Activated naive CD8-positive, alpha-beta T cell treated with anti-CD3 and anti-CD28 coated beads, Interleukin-2, amount 50 U/mL, for 24 hours (primary cell): ENCODE measurements at places on chromosomes 4 and X.

DNA sequence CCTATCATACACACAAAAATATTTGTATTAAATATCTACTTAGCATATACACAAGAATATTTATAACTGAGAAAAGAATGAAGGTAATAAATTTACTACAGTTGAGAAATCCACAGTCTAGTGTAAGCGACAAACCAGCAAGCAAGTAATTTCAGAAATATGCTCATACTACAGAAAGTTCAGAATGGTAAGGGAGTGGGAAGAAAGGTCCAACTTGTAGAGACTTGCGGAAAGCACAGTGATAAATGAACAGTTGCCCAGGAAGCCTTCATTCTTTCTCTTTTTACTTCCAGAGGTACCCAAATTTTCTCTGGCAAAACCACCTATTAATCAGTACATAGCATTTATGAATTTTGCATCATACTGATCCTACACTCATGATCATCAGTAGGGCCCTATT, 438.1 kb upstream of the PCDH10 start:
- no peak for DNase-seq

DNA sequence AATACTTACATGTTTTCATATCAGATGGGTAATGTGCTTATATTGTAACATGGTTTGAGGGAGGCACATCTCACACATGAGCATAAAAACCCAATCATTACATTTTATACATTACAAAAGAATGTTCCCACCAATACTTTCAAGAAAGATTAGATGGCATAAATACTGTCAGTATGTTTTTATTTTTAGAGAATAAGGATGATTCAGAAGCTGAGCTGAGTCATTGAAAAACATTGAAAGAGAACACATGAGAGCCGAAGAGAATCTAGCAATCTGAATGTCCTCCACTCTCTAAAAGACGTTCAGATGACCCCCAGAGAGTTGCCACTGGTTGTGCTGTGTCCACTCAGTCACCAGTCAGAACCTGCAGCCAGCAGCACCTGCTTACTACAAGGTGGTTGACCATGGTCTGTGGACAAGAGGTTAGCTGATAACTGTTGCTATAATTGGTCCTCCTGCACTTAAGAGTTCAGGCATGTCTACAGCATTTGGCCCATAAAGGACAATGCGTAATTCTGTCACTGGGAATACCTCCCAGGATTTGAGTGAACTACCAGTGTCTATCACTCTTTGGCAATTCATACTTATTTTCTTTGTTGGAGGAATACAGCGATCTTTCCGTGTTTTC, 382.2 kb upstream of the IGFBP7 start:
- DNase-seq, result no peak

GRCh38 chr4:23614284-23614892, 275.5 kb downstream of the PPARGC1A start:
- DNase-seq, result no peak

DNA sequence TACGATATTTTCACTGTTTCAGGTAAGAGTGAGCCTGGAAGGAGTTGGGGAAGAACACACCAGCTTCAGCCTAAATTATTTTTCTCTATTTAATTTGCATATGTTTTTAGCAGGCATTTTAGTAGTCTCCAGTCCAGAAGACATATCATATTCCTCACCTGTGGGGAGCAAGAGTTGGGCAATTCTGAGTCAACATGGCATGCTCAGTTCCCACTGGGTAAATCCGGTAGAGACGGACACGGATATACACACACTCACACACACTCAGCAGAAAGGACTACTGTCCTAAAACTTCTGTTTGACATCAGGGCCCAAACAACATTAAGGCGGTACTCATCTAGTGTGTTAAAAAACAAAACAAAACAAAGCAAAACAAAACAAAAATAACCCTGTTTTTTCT, 4.9 kb upstream of the BEX4 start:
- no peak for DNase-seq

DNA sequence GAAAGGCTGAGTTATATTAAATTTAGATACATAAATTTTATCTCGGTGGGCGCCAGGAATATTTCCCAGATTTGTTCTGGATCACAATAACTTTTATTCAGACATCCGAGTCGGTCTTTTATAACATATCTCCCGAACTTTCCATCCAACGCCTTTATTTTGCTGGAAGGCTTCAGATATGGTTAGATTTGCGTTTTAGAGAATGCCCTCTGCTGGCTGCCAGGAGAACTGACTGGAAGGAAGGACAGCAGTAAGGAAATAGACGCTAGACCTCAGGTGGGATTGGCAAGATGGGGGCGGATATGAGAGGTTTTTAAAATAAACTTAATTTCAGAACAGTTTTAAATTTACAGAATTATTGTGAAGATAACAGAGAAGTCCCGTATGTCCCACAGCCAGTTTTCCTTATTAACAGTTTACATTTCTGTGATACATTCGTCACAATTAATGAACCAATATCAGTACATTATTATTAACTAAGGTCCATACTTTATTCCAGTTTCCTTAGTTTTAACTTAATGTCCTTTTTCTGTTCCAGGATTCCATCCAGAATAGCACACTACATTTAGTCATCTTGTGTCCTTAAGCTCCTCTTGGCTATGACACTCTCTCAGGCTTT, 4.6 kb upstream of the KANTR start:
- DNase-seq, result peak; percentile 29

DNA sequence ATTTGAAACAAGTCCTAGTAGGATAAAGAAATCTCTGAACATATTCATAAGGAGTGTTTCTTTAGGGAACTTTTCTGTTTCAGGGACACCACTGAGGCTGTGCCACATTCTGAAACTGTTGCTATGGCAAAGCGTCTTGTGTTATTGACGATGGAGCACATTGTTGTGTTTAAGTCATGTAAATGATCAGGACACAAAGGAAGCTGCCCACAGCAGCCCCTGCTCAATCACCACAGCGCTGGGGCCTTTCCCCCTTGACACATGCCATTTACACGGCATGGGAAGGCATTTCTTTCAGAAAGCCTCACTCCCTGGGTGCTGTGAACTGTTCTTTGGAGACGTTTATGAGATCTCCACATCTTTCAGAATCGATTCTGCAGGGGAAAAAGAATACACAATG, 39.8 kb upstream of the MID1 start:
- no peak for DNase-seq

DNA sequence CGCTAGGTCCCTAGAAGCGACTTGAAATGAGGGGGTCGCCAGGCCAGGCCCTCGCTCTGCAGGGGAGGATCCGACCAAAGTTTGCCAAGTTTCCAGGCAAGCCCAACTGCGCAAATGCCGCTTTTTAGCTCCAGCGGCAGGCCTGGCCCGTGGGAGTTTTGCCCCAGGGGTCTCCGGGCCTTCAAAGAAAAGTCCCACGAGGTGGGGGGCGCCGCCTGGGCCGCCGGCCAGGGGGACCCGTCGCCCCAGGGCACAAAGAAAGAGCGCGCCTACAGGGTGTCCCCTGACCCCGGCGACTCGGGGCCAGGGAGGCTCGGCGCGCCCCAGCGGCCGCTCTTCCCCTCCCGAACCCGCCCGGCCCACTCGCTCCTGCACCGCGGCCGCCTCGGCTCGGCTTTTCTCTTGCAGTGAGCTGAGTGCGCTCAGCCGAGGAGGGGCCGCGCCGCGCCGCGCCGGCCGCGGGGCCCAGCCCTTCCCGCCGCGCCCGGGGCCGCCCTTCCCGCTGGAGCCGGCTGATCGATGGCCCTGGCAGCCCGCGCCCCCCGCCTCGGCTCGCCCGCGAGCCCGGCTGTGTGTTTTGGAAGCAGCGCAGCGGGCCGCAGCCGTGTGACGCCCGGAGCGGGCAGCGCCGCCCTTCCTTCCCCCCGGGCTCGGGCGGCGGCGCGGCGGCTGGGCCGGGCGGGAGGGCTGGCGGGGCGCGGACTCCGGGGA, 754 bp upstream of the KLF3 start:
- DNase-seq, result peak; percentile 61

- no peak for DNase-seq
Observed at GRCh38 chrX:78456909-78457308, 129.5 kb upstream of the CYSLTR1 start.
